ENCODE measurements at places on chromosomes 2 and 18.

- DNase-seq = no peak
These were observed 23.9 kb downstream of the NOL10 start for GRCh38 chr2:10665833-10666232.

GRCh38 chr2:20106746-20107145 lies 55.3 kb upstream of the LAPTM4A start:
- no peak for DNase-seq

DNA sequence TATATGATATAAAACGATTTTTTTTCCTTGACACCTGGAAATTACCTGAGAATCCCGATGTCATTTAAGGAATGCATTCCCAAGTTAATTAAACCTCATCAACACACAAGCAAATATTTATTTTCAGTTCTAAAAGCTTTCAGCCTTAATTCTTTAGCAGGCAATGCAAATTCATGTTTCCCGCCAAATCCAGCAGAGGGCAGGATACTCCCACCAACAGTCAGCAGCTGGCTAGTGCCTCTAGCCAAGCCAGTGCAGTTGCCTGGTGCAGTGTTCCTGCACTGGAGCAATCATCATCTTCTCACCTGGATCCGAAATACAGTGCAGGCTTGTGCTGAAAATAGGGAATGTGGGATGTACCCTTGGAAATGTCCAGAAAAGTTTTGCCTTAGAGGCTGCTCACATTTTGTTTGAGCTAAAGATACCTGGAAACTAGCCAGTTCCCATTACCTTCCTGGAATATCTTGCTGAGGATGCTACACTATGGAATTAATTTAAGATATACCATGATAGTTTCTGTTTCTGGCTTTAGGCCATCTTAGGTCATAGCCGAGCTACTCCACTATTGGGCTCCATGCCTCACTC lies 48.4 kb upstream of the CYTIP start:
- peak; percentile 37 for DNase-seq

DNA sequence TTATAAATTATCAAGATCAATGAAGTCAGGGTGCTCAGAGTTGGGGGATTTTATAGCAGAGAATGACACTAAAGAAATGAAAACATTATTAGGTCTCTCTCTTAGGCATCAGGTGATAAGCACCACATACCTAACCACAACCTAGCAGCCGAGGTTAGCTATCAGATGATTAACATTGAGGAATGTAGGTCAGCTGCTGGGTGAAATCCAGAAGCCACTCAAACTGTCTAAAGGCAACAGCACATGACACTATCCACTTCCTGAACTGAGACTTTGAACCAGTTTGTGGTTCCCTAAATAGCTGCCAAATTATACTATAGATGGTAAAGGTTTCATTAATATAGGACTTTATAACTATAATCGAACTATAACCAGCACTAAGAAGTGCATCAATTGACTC lies 4.7 kb downstream of the EPG5 start:
- no peak for DNase-seq

DNA sequence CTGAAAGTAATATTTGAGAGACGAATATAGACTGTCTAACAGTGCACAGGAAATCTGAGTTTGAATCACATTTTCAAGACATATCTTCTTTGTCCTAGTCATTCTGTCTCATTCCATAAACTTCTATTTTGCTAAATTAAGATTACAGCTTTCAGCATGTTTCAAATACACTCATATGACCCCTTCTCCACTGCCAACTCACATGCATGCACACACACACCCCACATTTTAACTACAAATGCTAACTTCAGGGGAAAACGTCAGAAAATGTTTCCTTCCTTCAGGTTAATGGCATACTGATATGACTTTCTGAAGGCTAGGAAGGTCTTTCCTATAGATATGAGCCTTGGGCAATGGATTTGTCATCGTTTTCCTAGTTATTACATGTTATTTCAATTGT lies 373.7 kb downstream of the RBM43 start:
- no peak for DNase-seq

DNA sequence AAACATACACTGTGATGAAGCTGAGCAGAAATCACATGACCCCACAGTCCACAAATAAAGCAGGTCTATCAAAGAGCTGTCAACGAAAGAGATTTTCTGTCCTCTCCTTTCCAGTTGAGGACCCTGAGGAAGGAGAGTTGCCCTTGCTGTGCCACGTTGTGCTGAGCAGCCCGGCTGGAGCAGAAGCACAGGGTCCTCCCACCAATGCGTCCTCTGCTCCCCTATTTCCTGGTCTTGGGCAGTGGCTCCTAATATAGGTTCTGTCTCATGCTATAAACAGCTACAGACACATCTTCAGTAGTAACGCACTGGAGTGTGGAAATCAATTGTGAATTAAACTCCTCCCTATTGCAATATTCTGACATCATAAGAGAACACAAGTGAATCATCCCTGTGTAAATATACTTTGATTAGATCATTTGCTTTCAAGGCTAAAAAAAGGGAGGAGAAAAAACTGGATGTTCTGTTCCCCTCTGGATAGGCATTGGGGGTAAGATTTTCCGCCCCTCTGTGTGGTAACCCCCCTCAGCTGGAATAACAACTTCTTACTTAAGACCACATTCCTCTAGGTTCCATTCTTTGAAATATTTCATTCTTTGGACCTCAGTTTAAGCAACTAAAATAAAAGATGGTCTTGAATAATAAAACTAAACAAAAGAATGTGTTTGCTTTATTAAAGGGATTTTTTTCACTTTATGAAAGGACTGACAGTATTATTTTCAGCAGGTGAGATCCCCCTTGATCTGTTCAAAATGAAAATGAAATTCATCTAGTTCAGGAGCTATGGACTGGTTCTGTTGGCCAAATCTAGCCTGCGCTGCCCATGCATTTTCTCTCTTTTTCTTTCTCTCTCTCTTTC lies 8.3 kb upstream of the RHOB start:
- no peak for DNase-seq

DNA sequence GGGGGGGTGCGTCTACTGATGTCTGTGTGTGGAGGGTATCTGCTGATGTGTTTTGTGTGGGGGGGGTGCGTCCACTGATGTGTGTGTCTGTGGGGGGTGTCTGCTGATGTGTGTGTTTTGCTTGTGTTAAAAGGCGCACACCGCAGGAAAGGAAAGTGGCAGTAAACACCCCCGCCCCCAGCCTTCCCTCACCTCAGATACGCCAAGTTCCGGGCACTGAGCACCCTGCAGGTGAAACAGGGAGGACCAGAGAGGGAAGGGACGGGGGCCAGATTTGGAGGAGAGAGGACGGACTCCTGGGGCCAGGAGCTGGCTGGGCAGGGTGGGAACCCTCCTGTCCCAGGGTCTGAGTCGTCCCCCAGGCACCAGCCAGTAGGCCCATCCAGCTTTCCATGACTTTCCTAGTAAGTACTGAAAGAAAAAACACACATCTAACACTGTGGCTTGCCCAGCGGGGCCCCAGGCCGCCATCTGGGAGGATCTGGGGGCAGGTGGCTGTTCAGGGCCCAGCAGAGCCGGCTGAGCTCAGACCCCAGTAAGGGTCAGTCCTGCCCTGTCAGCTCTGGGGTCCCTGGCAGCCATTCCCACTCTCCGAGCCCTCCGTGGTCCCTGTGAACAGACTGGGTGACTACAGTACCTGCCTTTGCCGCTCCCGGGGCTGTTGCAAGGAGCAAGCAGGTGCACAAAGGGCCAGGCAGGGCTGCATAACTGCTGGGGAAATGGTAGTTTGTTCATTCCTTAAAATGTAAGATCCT lies 126.9 kb downstream of the NFATC1 start:
- DNase-seq = no peak

GRCh38 chr2:223486751-223487150 lies 115.4 kb downstream of the SCG2 start:
- no peak for DNase-seq

DNA sequence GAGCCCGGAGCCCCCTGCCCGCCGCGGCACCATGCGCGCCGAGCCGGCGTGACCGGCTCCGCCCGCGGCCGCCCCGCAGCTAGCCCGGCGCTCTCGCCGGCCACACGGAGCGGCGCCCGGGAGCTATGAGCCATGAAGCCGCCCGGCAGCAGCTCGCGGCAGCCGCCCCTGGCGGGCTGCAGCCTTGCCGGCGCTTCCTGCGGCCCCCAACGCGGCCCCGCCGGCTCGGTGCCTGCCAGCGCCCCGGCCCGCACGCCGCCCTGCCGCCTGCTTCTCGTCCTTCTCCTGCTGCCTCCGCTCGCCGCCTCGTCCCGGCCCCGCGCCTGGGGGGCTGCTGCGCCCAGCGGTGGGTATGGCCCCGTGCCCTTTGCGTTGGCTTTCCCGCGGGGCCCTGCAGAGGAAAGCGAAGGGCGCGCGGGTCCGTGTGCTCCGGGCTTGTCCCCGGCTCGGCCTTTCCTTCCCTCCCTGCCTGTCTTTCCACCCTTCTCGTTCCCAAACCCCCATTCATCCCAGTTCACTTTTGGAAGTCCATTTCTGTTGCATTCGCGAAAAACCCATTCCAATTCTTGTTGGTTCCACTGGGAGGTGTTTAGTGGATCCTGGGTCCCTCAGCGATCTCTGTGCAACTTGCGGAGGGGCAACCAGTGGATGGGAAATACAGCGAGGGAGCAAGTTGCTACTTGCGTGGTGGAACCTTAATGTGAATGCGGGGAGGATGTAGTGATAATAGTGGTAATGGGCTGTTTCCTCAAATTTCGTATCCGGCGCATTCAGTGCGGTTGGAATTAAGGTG lies 599 bp downstream of the ADAM23 start:
- DNase-seq = peak; percentile 54

DNA sequence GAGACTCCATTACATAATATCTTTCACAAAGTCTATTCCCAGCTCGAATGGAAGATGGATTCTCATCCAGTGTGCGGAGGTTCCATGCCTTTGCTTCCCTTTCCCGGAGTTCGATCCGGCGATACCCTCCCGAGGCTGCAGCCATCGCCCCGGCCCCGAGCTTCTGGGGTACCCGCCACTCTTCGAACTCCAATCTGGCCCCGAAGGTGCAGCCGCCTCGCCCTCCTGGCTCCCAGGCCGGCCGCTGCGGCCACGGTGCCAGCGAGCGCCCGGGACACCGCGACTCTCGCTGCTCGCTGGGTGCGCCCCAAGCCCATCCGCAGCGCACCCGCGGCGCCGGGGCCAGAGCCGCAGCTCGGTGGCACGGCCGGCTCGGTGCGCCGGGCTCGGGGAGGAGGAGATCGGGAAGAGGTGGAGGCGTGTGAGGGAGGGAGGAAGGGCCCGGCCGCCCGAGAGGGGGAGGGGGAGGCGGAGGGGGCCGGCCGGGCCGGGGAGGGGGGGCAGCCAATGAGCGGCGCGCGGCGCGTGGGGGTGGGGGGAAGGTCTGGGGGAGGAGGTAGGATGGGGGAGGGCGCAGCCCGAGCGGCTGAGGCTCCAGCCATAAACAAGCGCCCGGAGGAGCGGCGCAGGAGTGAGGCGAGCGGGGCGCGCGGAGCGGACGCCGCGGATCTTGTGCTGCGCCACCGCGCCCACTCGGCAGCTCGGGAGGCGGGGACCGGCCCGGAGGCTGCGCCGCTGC lies at the start of gene CRIM1:
Gene CRIM1, plus strand, starts transcription at position 628 of the 739 bp plus-strand sequence. CDS start 515 bp downstream, outside the sequence.
- DNase-seq = peak; percentile 37

DNA sequence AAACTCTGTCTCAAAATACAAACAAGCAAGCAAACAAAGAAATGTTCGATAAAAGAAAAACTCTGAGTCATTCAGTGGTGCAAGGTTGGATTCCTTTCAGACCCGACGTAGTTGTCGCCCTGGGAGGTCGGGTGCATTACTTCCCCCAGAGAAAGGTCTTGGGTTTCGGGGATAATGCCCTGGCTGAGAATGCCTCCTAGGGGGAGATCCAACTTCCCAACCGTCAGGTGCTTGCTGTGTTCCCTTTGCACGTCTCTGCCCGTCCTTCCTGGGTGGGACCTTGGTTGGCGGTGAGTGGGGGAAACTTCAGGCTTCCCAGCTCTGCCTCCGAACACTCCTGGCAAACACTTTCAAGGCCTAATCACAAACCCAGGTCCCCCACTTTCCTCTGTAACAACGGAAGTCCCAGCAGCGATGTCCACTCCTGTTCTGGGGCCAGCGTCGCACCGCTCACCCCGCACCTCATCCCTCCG lies 609 bp downstream of the TPGS2 start:
- DNase-seq = no peak

GRCh38 chr18:23563377-23564043 lies 22.8 kb downstream of the NPC1 start:
- DNase-seq = no peak

- DNase-seq = no peak
These were observed 401.4 kb downstream of the ALK start for GRCh38 chr2:29520001-29520400.

DNA sequence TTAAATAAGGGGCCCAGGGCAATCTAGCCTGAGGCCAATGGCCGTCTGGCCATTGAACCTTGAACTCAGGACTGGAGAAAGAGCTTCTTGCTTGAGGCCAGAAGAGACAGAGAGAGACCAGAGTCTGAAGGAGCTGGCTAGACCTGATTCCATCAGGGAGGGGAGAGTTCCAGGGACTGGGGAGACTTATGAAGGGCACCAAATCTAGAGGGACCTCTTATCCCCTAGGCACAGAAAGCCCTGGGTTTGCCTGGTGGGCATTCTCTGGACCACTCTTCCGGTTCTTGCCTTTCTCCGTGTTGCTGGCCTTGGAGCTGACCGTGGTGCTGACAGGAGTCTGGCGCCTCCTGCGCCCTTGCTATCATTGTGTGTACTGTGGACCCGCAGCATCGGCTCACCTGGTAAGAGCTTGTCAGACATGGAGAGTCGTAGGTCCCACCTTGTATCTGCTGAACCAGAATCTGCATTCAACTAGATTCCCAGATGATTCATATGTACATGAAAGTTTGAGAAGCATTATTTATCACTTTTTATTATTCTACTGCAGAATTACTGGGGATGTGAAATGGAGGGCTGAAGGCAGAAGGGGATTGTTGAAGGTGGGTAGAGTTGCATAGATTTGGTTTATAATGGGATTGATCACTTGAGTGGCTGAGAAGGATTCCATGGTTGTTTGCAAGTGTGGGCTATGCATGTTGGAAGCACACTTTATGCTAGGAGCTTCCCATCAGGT lies 4.3 kb upstream of the TRPM8 start:
- DNase-seq = no peak

- DNase-seq = peak; percentile 63
These were observed 4.4 kb downstream of the TEX44 start for GRCh38 chr2:231597014-231597611.

GRCh38 chr2:25979001-25979400 lies 3.3 kb downstream of the KIF3C start:
- DNase-seq = no peak

DNA sequence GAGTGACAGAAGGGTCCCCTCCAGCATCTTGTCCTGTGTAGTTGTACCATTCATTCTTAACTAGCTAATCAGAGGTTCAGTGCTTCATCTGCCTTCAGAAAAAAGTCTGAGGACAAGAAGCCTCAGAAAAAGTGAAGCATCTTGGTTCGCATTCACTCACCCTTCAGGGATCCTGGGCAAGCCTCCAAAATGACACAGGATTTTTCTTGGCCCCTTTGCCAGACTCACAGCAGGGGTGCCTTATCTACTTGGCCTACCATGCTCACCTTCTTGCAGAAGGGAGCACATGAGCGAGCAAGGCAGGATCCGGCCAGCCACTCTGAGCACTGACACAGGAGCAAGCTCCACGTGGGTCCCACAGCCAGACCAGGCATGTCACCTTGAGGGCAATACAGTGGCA lies 43.1 kb upstream of the XDH start:
- no peak for DNase-seq

- DNase-seq = no peak
These were observed 158.3 kb upstream of the NDUFV2 start for GRCh38 chr18:8943900-8944870.

- DNase-seq = no peak
These were observed 16.6 kb downstream of the KLHL29 start for GRCh38 chr2:23401427-23402204.
